A549 (cell line): ENCODE measurements at places on chromosomes 7 and 10.

DNA sequence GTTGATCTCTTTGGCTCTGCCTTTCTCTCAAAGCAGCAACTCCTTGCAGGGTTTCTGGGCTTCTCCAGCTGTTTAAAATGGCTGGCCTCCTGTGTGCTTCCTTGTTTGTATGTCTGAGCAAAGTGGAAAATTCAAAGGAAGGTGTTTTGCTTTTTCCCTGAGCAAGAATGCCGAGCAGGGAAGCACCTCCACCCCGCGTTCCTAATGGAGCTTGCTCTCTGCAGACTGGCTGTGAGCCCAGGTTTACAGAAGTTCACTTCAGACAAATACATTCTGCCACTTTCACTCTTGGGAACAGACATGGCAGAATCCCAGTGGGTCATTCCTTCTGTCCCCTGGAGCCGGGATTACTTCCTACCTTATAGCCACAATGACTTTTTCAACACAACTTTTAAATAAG is 181.8 kb upstream of the AGK start:
- DNase-seq, result no peak

DNA sequence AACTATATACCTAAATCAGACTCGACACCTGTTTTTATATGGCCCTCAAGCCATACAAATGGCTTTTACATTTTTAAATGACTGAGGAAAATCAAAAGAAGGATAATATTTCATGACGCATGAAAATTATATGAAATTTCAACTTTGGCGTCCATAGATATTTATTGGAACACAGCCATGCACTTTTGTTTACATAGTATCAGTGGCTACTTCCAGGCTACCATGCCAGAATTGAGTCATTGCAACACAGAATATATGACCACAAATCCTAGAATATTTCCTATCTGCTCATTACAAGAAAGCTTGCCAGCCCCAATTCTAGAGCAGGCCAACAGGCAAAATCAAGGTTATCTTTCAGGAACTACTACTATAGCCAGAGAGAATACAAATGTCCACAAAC is 29.3 kb downstream of the AFAP1L2 start:
- no peak for DNase-seq

DNA sequence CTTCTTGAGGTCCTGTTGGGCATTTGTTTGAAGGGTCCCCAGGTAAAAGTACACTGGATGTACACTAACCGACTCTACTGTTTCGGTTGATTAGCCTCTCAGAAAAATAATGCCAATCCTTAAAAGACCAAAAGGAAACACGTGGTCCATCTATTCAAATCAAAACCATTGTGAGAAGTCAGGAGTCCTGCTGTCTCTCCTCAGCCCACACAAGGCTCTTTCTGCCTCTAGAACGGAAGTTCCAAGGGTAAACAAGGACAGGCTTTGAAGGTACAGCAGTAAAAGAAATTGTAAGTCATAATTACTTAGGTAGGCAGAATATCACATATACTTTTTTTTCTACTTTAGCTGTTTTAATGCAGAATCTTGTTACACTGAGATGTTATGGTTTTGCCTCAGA is 71.7 kb upstream of the TPK1 start:
- DNase-seq, result no peak

GRCh38 chr7:19663816-19664462 is 44.9 kb downstream of the POLR1F start:
- peak; percentile 5 for DNase-seq

DNA sequence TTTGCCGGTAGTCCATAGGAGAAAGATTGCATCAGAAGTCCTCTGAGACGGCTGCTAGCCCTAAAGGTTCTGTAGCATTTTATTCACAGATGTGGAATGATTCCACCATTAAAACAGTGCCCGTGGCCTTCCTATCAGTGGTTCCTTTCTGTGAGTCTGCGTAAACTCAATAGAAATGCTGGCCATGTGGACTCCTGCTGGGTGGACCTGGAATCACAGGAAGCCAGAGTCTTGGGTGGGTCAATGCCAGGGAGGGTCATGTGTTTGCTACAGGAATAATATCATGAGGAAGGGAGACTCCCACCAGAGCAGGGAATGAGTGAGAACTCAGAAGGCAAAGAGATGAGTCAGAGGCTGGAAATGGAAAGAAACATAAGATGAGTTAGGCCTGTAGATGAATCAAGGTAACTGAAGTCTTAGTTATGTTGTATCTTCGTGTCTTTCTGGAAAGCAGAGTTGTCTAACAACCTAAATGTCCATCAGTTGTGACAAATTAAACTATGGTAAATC is 410.4 kb upstream of the AUTS2 start:
- no peak for DNase-seq
